ENCODE measurements at places on chromosomes 7 and 10.

DNA sequence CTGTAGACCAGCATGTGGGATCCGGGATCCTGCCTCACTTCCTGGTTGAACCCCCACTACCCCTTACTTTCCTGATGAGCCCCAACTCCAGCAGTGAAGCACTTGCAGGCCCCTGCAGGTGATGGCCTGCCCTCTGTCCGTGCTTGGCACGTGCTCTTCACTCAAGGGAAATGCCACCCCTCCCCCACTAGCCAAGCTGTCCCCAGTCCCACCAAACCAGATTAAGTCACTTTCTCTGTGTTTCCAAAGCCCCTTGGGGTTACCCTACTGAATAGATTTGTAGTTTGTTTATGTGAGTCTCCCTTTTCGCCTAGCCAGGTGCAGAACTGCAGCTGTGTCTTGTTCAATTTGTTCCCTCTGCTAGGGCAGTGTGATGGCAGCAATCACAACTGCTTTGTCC is 121.7 kb downstream of the WDFY4 start:
- DNase-seq = no peak

- no peak for DNase-seq
These were observed 45.1 kb downstream of the ST8SIA6 start for GRCh38 chr10:17409170-17409733.

- no peak for DNase-seq
These were observed 252.0 kb downstream of the SKIDA1 start for GRCh38 chr10:21273400-21273968.

- no peak for DNase-seq
These were observed 451.9 kb downstream of the DPP6 start for GRCh38 chr7:154503962-154504550.

DNA sequence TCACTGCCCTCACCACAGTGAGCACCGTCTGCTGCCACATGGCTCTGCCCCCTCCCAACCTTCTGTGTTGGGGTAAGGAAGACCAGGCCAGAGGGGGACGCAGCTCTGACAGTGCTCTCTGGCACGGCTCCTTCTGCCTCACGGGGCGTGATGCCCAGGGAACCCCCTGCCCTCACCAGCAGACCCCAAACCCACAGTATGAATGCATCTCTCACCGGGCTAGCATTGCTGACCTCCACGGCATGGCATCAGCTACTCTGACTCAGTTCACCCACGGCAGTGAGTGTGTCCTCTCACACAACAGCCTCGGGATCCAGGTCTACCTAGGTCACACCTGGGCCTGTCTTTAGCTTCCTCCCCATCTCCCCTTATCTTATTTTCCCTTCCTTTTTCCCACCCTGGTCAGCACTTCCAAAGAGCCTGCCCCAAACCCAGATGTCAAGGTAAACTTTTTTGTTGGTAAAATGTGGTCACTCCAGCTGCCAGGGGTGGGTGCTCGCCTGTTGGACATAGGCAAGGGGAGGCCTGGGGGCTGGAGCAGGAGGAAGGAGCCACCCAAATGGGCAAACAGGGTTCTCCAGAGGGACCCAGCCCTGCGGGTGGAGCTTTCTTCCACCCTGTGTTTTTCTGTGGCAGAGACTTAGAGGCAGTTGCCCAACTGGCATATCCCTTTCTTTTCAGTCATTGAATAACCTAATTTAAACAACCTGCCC is 4.4 kb downstream of the CALML3 start:
- DNase-seq = no peak

- no peak for DNase-seq
These were observed 620.0 kb downstream of the SH2D4B start for GRCh38 chr10:81157681-81158080.

DNA sequence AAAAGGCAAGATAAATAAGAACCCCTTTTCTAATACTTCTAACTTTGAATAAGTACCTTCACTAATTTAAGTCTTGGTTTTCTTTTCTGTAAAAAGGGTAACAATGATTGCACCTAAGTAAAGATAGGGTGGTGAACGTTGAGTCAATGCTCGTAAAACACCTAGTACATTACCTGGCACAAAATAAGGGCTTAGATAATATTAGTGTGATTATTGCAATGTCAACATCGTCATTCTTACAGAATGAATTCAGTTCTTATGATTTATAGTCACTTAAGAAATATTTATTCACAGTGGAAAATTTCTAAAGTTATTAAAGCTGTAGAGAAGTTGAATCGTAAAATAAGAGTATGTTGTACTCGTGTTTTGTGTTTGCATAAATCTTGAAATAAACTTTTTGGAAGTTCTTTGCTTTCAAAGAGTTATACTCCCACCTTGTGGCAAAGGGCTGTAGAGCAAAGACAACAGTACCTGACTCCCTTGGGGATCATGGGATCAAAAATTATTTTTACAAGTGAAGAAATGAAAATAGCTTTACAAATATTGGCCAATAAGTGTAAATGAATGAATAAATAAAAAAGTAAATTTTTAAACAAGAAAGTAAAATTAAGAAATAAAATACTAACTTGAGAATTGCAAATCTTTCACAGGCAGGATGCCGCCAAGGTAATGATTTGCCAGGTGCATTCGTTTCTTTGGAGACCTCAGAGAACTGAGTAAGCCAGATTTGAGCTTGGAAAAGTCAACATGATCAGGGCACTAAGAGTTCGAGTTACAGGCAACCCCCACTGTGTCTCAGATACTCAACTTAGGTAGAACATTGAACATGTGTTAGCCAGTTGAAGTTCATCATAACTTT is 285.8 kb upstream of the CACNA2D1 start:
- DNase-seq = peak; percentile 8

DNA sequence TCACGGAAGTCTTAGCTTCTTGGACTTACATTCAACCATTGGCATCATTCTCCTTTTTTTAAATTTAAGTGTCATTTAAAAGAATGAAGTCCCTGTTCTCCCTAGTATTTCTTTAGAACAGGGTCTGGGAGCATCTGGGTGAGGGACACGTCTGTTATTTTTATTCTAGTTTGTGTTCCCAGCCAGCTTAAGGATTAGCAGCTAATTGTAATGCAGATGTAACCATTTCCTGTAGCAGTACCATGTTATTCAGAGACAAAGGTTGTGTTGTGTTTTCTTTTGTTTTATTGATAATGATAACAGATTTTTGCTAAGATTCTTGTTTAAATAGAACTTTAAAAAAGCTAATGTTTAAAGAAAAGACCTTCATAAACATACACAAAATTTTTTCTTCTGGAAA is 34.3 kb downstream of the BMS1 start:
- no peak for DNase-seq

DNA sequence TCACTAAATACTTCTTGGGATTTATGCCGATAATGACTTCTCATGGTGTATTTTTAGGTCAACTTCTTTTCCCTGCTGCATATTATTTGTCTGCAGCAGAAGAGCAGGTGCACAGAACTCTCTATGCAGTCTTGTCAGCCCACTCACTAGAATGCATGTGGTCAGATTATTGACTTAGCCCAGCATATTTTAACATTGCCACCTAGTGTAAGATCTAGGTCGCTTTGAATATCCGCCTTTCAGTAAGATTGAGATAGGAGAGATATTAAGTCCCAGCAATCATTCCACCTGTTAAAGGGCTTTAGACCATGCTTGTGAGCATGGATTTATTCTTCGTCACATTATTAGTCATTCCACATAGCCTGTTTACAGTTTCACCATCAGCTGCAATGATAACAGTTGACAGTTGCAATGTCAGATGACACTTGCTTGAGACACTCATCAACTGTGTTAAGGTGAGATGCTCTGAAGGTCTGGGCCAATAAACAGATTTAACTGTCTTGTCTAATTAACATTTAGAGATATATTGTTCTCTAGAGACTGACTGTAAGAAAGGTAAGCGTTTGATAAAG is 491.7 kb downstream of the ARL4A start:
- no peak for DNase-seq

DNA sequence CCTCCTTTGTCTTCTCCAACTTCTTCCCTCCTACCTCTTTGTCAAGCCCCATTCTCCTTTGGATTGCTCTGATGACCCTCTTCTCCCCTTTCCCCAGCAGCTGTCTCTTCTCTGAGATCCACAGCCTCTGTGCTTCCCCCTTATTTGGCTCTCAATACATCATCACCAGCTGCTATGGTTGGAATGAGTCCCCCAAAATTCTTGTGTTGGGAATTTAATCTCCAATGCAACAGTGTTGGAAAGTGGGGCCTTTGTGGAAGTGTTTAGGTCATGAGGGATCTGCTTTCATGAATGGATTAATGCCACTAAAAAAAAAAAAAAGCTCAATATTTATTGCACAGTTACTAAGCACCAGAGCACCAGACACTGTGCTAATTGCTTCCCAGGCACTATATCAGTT is 39.2 kb upstream of the FRMD4A start:
- DNase-seq = no peak

DNA sequence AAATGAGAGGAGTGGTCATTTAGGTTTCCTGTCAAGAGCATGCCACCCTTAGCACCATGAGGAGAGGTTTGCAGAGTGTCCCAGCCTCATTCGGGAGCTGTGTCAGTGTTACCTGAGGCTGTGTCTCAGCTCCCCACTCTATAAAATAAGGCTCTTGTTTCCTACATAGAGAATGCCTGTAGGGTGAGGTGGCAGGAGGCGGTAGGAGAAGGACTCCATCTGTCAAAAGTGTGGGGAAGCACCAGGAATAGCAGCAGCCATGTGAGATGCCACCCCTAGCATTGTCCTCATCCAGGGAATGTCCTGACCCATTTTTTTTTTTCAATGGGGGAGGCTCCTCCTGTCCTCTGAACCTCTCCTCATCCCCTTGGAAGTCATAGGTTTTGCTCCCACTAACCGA is 451.2 kb downstream of the PLXNA4 start:
- no peak for DNase-seq

DNA sequence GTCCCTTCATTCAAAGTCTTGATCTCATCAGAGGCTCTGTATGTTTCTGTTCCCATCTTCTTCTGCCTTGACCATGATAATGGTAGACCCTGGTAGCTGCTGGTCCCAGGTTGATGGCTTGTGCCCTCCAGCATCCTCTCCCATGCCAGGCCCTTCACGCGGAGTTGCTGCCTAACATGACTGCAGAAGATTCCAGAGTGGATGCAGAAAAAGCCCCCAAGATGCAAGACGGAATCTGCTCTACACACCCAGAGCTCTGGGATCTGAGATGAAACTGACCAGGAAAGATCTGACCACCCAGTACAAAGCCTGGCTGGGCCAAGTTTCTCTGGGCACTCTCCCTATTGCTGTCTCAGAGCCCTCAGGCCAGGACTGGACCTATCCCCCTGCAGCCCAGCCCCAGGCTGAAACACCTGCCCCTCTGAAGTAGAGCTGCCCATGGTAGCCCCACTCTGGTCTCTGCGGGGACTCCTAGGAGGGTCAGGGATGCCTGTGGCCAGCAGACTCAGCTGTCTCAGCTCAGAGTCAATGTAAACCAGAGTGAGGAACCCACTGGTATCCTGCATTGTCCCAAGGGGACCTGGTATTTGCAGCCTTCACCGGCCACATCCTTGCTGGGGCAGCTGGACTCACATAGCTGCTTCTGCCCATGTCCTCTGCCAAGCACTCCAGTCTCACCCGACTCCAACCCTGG is 9.5 kb upstream of the FRMD4A start:
- DNase-seq = no peak

GRCh38 chr10:122503012-122503411 is 41.7 kb downstream of the HTRA1 start:
- DNase-seq = no peak

DNA sequence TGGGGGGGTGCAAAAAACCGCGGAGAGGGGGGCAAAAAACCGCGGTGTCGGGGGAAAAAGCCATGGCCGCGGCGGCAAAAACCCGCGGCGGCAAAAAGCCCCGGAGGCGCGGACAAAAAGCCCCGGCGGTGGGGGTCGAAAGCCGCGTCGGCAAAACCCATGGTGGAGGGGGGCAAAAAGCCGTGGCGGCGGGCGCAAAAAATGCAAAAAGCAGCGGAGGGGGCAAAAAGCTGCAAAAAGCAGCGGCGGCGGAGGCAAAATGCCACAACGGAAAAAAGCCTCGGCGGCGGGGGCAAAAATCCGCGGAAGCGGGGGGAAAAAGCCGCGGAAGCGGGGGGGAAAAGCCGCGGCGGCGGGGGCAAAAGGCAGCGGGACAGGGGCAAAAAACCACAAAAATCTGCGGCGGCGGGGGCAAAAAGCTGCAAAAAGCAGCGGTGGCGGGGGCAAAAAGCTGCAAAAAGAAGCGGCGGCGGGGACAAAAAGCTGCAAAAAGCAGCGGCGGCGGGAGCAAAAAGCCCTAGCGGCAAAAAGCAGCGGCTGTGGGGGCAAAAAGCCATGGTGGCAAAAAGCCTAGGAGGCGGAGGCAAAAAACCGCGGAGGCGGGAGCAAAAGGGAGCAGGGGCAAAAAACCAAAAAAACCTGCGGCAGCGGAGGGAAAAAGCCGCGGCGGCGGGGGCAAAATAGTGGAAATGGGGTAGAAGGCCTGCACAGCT is 418.9 kb downstream of the ZNF716 start:
- no peak for DNase-seq

DNA sequence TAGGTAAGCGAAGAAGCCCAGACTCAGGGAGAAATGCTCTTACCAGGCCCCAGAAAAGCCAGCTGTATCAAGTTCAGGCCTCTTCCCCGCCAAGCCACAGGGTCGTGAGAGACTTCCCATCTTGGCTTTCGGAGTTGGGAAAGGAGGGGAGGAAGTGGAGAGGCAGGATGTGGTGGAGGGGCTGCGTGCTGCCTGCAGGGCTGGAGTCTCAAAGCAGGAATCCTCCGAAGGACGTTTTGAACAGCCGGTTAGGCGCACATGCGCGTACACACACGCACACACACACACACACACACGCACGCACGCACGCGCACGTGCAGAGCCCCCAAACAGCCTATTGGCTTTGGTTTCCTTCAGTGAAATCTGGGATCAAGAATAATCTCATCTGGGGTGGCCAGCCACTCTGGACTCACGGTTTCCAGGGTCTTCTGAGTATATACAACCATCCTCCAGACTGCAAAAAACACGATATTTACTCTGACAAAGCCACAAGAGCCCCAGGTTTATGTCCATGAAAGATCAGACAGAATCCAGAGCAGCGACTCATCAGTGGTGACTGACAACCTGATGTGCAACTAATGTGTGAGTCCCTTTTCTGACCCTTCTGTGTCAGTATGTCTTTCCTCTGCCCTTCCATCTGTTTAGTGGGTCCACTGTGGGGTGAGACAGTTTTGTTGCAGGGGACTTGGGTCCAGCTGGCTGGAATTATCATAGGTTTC is 115.0 kb upstream of the ZNF438 start:
- DNase-seq = peak; percentile 71

GRCh38 chr10:33660329-33660728 is 325.9 kb upstream of the NRP1 start:
- DNase-seq = no peak

GRCh38 chr10:106938513-106938912 is 226.0 kb downstream of the SORCS1 start:
- no peak for DNase-seq

DNA sequence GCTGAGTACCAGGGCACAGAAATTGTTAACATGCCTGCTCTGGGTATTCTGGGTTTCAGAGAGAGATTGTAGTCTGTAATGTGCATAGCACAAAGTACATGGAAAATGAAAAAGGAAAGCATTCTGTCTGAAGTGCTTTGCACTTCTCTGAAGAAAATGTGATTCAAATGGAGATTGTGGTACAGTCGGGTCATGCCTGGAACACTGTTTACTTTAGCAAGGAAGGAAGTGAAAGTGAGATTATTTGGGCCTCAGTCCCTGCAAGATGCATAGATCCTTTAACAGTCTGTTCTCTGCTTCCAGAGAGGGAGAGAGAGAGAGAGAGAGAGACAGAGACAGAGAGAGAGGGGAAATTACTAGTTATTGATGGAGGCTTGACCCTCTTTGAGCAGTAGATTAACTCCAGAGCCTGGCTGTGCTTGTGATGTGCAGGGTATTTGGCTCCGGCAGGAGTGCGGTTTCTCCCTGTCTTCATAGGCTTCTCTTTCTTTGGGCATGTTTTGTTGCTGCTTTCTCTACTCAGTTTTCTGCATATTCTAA is 5.4 kb downstream of the VWC2 start:
- DNase-seq = no peak

GRCh38 chr7:27143950-27144780 is 684 bp upstream of the HOXA5 start:
- DNase-seq = no peak
